Esophagus muscularis mucosa (tissue), 4 donors: ENCODE measurements at places on chromosomes 11 and 22. TPM values are rescaled to one million over a fixed set of nuclear protein-coding genes. Genes with fewer than 3 reads are reported as not detected.

- no peak for DNase-seq
- H3K27me3 ChIP-seq, result no peaks in the 10 kb centered on the region
- no peak overlapping the region for H3K27ac ChIP-seq
These were observed 158.8 kb downstream of the COMMD9 start for GRCh38 chr11:36130401-36130800.

- DNase-seq, result no peak
- no peak overlapping the region for H3K27ac ChIP-seq
- no peaks in the 10 kb centered on the region for H3K4me1 ChIP-seq
- no peak overlapping the region for H3K4me3 ChIP-seq
- no peaks in the 10 kb centered on the region for H3K27me3 ChIP-seq
- peaks cover 72% of the 10 kb centered on the region for H3K36me3 ChIP-seq
These were observed 37.9 kb downstream of the ALG9 start for GRCh38 chr11:111833524-111833923.

The IL17RA gene
- total RNA-seq, result 16.2 TPM

The RAPSN gene
- 0.42 TPM for total RNA-seq
